Spinal cord (tissue), 10 donors: ENCODE measurements at places on chromosomes 7 and 10.

DNA sequence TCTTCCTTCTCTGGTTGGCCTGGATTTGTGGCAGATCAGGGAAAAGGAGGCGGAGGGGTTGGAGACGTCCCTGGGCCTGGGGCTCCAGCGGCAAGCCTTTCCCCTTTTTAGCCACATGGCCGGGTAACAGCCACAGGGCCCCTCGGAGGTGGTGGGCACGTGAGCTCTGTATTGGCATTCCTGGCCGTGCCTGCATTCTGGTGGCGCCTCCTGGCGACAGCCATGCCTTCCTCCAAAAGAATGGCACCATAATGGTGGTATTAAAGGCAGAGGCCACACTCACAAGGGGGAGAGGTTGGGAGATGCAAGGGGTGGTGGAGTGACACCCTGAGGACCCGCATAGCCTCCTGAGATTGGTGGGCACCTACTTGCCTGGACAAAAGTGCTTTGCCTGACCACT, 3.0 kb upstream of the AQP1 start:
- DNase-seq = no peak

GRCh38 chr7:636396-636795, 90.1 kb upstream of the DNAAF5 start:
- DNase-seq = no peak

GRCh38 chr10:109886781-109887140, 36.5 kb downstream of the XPNPEP1 start:
- DNase-seq = no peak

DNA sequence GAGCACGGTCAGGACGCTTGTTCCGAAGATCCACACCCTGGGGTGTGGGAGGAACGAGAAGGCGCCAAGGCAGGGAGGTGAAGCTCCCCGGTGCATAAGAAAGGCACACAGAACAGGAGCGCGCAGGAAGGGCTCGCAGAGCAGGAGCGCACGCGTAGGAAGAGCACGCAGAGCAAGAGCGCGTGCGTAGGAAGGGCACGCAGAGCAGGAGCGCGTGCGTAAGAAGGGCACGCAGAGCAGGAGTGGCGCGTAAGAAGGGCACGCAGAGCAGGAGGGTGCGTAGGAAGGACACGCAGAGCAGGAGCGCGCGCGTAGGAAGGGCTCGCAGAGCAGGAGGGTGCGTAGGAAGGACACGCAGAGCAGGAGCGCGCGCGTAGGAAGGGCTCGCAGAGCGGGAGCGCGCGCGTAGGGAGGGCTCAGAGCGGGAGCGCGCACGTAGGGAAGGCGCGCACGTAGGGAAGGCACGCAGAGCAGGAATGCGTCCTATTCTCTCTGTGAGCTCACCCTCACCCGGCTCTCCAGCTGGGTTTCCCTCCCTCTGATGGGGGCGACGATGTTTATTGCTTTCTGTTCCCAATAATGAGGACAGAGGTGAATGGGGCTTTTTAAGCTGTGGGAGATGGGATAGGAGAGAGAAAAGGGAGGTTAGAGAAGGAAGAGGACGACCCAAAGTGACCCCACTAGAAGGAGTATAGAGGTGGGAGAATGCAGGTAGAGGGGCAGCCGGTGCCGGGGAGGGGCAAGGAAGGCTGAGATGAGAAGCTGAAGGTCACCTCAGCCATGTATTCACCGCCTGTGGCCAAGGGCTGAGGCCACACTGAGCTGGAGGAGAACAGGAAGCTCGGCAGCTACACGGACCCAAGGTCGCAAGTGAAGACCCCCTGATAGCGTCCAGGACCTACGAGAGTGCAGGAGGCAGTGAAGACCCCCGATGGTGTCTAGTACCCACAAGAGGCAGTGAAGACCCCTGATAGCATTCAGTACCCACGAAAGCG, 423.2 kb downstream of the PTPRN2 start:
- no peak for DNase-seq

DNA sequence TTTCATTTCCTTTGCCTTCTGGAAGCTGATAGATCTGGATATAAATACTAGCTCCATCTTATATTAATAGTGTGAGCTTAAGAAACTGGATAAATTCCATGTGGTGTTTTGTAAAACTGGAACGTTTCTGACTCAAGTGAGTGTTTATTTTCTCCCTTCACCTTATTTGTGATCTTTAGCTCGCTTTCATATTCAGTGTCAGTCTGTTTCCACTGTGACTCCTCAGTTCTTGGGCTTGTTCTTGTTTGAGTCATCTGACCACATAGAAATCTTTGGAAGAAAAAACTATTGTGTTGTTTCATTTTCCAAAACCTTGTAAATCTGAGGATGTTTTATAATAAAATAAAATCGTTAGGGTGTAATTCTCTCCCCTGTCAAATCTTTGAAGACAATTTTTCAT, 186.4 kb downstream of the POLR1F start:
- DNase-seq = no peak
